Foreskin keratinocyte (primary cell): ENCODE measurements at places on chromosomes 11 and 22. TPM values are rescaled to one million over a fixed set of nuclear protein-coding genes. Genes with fewer than 3 reads are reported as not detected.

DNA sequence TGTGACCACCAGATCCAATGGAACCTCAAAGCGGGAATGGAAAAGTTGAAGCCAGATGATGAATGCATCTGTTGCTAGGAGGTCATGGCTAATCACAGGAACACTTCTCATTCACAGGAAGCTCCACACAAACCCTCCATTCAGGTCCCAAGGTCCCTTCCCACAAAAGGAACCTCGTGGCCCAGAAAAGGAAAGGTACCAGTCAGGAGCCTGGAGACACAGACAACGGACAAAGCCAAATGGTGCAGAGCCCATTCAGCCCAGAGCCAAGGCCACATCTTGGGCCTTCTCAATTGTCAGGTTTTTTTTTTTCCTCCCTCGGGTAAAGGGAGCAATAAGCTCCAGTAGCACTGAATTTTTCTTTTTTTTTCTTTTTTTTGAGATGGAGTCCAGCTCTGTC is 87.0 kb downstream of the FAM168A start:
- no peak for DNase-seq

GRCh38 chr11:112380464-112380863 is 119.8 kb upstream of the PLET1 start:
- no peak for DNase-seq

- no peak for DNase-seq
These were observed 22.4 kb downstream of the SLCO2B1 start for GRCh38 chr11:75173336-75173735.

DNA sequence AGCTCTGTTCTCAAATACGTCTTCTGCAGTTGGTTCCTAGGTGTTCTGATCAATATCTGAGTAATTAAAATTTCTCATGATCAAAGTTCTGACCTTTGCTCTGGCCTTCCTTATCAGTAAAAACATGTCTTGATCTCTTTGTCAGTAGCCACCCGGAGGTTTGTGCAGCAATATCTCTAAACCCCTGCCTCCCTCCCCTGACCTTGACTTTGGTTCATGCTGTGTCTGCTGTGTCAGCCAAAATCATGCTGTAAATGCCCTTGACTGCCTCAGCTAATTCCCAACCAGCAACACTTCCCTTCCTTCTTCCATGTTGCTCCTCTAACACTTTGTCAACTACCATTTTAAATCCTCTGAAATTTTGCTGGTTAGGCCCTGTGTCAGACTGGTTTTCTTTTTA is 424.7 kb downstream of the FAM181B start:
- DNase-seq = no peak

- DNase-seq = no peak
These were observed 1.4 kb downstream of the UCP2 start for GRCh38 chr11:73981051-73981805.

DNA sequence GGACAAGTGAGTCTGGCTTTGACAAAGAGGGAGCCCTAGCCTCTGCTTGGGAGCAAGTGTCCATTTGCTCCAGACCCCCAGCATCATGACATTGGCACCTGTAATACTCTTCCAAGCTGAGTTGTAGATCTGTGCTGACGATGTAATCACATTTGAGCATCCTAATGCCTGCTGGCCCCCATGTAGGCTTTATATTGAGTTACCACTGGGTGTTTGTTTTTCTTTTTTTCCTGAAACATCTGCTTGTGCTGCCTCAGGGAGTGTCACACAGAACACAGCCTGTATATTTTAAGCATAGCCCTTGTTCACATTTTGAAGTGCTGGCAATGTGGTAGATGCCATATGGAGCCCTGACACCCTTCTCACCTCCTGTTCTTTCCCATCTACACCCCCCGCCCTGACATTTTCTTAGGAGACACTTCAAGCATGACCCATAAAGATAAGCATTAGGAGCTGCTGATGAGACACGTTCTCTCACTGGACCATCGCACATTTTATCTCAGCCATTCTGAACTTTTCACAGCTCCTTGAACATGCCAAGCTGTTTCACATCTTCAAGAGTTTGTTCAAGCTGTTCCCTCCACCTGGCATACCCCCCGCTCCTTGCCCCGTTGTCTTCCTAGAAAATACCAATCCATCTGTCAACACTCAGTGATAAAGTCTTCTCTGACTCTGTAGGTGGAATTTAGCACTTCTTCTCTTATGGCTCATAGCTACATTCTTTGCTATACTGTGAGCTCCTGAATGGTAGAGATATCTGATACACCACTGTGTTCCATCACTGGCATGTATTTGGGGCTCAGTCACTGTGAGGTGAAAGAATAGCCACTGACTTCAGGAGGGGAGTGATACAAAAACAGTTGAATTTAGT is 128.7 kb downstream of the TRIM44 start:
- DNase-seq = no peak

Gene GPR83
- not detected in 2 replicates for total RNA-seq

GRCh38 chr11:117834838-117835443 is 10.4 kb upstream of the FXYD2 start:
- no peak for DNase-seq

Gene MMP1
- total RNA-seq = 34.4 and 62.3 TPM in 2 replicates

- no peak for DNase-seq
These were observed 33.7 kb downstream of the A4GALT start for GRCh38 chr22:42686756-42687491.

DNA sequence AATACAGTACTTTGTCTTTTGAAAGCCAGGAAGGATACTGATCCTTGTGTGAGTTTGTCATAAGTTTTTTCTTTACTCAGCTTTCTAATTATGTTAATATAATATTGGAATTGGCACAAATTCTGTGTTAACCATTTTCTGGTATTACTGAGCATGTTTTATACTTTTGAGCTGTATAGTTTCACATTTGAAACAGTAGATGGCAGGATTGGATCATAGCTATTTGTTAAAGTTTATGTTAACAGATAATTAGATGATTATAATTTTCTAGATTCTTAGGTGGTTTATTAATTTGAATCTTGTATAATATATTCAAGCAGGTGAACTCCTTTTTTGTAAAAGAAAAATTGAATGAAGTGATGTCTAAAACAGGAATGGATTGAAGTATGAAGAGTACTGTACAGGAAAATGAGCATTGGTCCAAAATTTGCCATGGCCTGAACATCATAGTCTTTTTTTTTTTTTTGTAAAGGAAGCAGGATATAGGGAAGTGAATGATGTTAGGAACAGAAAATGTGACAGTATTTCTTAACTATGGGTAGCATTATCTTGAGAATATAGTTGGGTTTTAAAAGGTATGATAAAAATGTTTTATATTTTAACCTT is 102.0 kb downstream of the CYP2R1 start:
- no peak for DNase-seq

DNA sequence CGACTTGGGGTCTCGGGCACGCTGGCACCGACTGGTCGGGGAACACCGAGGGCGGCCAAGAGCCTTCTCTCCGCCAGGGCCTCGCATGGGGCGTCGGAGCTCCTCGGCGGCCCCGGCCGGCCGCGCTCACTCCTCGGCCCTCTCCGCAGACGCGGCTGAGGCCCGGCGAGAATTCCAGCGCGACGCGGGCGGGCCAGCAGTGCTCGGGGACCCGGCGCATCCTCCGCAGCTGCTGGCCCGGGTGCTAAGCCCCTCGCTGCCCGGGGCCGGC is 5.6 kb downstream of the TBX1 start:
- DNase-seq = no peak

DNA sequence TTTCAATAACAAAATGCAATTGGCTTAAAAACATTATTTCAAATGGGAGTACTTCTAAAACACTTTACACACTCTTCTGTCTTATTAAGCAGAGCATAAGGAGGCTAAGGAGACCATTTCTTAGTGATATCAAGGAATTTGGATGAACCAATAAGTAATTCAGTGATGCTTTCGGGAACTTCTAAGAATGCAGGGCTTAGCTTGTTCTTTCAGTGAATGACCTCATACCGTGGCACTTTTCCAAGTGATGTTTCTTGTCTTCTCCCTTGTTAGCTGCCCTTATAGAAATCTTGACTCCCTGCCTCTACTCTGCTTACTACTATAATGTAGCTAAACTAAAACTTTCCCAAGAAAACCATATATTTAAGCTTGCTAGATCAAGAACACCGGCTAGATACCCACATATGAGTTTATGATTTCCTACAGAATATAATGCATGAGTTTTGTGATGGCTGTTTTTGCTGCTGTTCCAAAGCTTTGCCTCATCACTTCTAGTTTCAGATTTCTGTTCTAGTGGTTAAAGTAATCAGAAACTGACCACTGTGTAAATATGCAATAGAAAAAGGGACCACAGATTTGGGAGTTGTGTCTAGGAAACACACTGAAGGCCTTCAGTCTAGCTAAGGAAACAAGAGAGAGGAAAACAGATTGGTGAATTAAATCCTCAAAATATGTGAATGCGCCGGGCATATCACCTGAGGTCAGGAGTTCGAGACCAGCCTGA is 37.5 kb upstream of the STK33 start:
- peak; percentile 63 for DNase-seq

DNA sequence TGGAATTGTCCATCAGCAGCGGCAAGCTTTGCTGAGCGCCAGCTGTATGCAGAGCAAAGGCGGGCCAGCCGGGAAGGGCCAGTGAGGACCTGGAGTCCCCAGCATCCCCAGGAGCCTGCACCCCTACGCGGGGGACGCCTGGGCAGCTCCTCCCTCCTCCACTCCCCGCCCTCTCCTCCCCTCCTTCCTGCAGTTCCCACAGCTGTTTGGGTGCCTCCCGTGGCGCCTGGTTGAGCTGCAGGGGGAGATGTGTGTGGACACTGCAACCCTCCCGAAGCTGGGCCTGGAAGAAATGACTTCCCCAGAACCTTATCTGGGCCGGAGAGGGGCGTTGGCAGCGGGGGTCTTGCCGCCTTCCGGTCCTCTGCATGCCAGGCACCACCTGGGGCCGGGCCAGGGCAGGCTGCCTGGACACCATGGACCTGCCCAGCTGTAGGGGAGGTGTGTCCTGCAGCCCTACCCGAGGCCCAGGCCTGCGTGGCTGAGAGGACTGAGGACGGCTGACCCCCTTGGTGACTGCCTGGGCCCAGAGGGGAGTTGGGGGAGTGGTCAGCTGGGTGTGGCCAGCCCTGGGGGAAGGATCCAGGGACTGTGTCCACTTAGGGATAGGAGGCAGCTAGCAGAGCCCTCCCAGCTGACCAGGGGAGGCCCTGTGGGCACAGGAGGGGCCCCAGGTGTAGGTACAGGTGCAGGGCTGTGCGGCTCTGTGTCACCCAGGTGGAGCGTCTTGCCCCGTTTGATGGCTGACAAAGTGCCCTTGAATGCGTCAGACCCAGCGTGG is 16.8 kb upstream of the MUC6 start:
- DNase-seq = no peak

Gene ETS1
- 125 and 134 TPM in 2 replicates for total RNA-seq

GRCh38 chr11:7450836-7451235 is 34.5 kb upstream of the OLFML1 start:
- no peak for DNase-seq

DNA sequence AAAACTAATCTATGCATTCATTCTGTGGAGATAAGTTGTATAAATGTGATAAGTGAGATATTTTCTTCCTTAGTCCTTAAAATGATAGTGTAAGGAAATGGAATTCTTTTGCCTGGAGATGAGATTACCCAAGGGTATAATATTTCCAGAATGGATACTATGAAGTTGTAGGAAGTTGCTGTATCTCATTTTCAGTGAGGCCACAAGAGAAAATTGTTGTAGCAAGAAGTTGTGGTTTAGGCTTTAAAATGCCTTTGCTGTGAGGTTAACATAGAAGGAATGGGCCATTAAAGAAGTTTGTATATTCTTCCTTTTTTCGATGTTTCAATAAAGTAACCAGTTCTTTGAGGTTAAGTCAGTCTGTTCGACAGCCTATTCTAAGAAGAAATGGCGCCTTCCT is 50.7 kb upstream of the LIN7C start:
- DNase-seq = no peak

Gene CD3D
- total RNA-seq = not detected in 2 replicates

Gene OR4D5
- not detected in 2 replicates for total RNA-seq

DNA sequence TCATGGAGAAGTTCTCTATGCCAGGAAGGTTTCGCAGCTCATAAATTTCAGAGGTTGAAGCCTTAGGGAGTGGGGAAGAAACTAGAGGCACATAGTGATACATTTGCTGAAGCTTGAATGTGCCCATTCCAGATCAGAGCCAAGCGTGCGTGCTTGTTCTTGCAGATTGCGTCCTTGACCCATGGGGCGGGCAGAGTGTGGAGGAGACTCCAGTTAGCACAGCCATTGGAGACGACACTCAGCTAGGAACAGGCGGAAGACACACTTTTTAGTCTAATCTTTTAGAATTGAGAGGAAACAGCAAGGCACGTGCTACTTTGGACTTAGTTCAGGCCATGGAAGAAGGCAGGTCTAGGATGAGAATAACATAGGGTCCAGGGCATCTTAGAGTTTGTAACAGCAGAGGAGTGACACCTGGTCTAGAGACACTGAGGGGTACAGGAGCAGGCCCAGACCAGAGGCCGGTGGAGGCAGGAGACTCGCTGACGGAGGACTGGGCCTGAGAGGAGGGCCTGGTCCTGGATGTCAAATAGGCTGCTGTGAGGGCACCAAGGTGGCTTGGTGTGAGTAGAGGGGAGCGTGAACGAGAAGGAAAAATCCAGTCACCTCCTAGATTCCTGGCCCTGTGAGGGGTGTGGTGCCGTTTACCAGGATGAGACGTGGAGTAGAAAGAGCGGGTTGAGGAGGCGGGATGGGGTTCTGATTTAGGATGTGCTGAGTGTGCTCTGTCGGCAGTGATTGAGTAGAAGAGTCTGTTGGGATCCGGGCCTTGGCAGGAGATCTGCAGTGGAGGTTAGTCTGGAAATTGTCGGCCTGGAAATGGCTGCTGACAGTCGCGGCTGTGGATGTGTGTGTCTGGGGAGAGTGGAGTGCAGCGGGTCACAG is 154.7 kb downstream of the TBC1D22A start:
- no peak for DNase-seq

DNA sequence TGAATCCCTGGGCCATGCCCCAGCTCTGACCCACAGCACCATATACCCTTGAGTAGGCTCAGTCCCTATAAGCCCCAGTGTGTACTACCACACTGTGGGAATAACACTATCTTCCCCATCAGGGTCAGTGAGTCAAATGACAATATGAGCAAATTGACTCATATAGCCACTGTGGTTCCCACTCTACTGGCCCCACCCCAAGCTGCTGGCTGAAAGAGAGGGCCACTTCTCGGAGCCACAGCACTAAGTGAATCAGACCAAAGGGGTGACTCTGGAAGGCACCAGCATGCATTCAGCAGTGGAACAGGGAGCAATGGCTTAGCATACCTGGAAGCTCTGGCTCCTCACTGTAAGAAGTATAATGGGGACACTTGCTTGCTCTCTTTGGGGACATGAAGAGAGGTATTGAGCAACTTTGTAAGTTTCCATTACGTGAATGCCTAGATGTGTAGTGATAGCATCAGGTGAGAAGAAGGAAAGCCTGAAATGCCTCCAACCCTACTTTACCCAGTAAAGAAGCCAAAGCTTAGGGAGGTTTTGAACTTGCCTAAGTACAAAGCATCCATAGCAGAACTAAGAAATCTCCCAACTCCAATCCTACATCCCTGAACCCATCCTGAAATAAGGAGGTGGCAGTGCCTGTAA is 13.5 kb downstream of the CD59 start:
- DNase-seq = peak; percentile 67

- no peak for DNase-seq
These were observed 39.8 kb downstream of the KCNQ1 start for GRCh38 chr11:2484576-2485125.
